Activated CD4-positive, alpha-beta T cell treated with anti-CD3 and anti-CD28 coated beads, Interleukin-2, amount 50 U/mL, for 24 hours (primary cell): ENCODE measurements at places on chromosomes 11 and 22.

- no peak for DNase-seq
Measured at GRCh38 chr11:120863359-120863758, 160.5 kb upstream of the TBCEL start.

GRCh38 chr11:44817207-44817949 lies 90.6 kb downstream of the TSPAN18 start:
- no peak for DNase-seq

DNA sequence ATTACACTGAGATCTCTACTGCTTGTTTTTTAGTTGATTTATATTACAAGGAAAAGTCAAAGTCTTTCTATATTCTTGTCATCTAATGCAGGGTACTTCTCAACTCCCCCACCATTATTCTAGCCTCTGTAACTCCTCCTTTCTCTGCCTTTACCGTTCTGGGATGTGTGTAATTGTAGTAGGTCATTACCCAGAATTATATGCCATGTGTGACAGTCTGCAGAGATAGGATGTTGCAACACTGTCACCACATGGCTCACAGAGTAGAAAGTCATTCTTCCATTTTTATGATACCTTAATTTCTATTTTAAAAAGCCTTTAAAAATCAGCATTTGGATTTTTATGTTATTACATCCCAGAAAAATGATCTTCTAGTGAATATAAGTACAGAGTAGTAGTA lies 32.7 kb downstream of the ZNF143 start:
- no peak for DNase-seq

DNA sequence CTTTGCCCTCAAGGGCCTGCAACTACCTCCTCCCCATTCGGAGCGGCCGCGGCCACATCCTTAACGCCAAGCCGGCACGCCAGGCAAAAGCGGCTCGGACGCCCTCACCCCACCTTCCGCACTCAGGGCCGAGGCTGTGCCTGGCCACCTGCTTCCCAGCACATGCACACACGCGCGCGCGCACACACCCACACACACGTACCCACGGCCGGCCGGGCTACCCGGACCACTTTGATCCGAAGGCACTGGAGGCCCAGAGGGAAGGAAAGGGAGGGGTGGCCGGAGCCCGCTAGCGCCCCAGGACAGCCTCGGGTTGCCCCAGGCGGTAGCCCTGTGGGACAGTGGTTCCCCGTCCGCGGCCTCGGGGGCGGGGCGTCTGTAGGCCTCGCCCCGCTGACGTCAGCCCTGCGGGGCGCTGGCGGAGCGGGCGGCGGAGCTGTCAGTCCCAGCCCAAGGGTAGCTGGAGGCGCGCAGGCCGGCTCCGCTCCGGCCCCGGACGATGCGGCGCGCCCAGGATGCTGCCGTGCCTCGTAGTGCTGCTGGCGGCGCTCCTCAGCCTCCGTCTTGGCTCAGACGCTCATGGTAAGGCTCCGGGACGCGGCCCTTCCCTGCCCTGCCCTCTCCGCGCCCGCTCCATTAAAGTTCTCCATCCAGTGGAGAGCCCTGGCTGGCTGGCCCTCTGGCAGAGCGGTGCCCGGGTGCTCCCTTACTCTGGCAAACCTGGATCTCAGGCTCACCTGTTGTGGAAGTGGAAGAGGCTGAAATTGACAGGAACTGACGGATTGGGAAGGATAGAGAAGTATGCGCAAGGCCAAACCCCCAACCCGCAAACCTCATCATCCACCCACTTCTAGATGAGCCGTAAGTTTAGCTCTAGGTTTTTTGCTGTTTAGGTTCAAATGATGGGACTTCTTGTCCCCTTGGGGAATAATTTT lies at the start of gene IL10RA:
Gene IL10RA, plus strand, starts transcription at position 442 of the 935 bp plus-strand sequence. Its CDS starts 74 bp downstream, at position 516.
- peak; percentile 67 for DNase-seq

DNA sequence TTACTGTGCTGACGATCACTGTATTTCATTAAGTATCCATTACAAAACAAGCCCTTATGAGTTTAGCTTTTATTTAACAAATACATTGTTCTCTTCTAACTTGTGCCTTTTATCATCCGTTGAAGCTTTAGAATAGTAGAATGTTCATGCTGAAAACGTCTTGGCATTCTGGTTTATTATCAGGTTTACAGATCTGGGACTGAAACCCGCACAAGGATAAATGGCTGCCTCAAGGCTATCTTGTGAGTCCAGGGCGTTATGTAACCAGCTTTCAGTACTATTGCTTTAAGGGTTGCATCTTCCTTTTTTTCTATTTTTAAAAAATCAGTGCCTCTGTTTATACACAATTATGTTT lies 66.6 kb upstream of the PRODH start:
- DNase-seq = no peak

DNA sequence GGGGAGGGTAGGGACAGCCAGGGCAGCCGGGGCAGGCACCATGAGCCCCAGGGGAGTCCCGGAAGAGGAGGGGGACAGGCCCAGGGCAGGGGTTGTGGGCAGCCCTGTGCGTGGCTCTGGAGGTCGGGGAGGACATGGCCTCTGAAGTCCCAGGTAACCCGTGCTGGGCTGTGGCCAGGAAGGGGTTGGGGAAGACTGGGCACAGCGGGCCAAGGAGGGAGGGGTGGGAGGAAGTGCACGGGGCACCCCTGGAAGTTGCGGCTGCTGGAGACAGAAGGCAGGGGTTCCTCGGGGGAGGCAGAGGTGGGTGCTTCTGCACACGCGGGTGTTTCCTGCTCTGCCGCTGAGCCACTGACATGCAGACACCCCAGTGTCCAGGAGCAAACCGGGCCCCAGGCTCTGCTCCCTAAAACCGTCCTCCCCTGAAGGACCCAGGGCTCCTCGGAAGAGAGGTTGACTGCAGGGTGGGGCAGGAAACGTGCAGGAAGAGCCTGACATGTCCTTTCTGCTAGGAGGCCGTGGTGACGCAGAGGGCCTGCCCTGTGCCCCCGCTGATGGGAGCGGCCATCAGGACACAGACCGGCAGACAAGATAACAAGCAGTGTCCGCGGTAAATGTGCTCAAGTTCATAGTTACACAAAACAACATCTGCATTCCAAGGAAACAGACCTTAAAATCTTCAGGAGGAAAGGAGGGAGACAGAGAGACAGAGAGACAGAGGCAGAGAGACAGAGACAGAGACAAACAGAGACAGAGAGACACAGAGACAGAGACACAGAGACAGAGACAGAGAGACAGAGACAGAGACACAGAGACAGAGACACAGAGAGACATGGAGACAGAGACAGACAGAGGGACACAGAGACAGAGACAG lies 5.7 kb downstream of the TNNI2 start:
- no peak for DNase-seq

DNA sequence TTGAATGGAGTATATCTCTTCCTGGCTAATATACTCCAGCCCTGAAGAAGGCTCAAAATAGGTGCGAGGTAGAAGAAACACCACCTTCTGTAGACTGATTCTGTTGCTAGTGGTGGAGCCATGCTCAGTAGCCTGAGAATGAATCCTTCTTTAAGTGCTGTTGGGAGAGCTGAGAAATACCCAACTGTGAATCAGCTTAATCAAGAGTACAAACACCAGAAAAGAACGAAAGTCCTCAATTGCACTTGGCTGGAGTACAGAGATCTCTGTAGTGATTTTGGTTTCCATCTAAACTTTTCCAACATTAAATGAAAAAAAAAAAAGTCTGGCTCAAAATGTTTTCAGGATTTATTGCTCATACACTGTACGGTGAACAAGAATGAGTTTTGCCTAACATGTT lies 619.1 kb downstream of the METTL15 start:
- DNase-seq = no peak

DNA sequence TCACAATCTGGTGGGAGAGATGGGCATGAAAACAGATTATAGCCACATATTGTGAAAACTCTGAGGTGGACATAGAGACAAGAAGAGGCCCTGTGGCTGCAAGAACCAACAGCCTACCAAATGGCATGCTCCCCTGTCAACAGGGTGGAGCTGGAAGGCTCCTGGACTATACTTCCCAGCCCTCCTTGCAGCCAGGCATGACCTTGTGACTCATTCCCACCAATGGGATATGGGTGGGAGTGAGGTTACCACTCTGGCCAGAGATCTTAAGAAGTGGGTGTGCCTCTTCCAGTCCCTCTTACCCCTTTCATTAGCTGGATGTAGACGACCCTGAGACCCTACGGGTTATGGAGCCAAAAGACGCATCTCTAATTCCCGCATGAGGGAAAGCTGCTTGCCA lies 126.4 kb upstream of the ZBED5 start:
- no peak for DNase-seq

DNA sequence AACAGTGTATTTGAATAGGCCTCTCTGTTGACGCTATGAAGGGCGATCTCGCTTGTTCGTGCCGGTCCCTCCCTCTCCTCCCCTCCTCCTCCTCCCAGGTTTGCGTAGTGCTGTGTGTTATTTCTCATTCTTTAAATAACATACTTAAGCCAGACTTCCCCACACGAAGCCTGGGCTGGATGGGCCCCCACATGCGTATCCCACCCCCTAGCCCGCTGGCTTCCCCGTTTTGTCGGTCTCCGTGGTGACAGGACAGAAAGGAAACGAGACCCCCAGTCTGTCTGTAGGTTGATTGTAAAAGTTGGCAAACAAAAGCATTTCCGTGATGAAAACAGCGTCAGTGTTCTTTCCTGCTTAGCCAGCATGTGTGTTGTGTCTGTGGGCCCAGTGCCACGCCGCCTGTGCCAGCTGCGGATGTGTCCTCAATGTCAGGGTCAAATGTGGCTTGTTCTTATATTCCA lies 27.3 kb downstream of the FAM118A start:
- no peak for DNase-seq

GRCh38 chr11:79857377-79858214 lies 416.8 kb upstream of the TENM4 start:
- DNase-seq = no peak
